ENCODE measurements at places on chromosomes 2 and 18.

DNA sequence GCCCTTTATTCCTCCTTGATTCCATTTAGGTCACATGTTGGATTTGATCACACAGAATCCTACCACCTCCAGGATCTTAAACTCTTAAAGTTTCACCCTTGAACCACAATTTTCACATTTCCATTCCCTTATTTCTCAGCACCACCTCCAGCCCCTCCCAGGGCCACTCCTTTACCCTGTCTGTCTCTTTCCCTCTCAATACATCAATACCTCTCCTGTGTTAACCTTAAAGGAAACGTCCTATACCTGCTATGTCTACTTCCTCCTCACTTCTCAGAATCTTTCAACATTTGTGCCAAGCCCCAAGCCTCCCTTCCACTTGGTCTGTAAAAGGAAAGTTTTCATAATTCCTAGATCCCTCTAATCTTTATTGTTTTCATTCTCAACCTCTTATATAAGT is 158.8 kb downstream of the BAZ2B start:
- DNase-seq = no peak

- DNase-seq = no peak
Measured at GRCh38 chr2:198518935-198519334, 714.5 kb downstream of the PLCL1 start.

GRCh38 chr18:47582093-47582492 is 330.6 kb upstream of the SKOR2 start:
- no peak for DNase-seq

DNA sequence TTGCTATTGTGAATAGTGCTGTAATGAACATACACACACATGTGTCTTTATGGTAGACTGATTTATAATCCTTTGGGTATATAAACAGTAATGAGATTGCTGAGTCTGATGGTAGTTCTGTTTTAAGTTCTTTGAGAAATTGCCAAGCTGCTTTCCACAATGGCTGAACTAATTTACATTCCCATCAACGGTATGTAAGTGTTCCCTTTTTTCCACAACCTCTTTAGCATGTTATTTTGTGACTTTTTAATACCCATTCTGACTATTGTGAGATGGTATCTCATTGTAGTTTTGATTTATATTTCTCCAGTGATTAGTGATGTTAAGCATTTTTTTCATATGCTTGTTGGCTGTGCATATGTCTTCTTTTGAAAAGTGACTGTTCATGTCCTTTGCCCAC is 86.7 kb downstream of the TTC27 start:
- no peak for DNase-seq

DNA sequence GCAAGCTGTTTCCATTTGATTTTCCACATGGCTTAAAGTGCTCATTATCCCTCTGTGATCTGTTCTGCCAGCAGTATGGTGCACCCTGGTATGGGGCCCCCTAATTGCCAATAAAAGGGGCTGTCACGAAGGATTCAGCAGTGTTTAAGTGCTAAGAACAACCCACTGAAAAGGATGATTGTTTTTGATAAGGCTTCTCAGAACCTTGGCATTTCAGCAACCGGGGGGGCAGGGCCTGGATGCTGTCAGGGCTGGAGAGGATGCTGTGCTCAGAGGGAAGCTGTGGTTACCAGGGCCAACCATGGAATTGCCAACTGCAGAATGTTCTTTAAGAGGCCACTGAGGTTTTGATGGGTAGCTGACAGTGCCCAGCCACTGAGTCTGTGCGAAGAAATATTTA is 117.8 kb downstream of the CTIF start:
- DNase-seq = no peak

- no peak for DNase-seq
Measured at GRCh38 chr2:120678251-120678650, 57.4 kb upstream of the GLI2 start.

DNA sequence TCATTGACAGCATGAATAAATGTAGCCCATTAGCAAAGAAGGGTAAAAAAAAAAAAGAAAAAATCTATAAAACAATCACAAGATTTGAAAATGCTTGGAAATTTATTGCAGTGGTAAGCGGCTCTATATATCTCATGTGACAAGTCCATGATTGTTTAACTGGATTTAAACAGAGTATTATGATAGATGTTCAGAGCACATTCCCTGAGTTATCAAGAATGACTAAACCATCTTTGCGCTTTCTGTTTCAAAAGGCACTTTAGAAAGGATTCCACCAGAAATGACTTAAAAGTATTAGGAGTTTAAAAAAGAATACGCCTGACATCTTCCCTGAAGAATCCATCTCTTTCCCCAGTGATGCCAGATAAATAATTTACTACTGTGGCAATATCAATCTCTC is 409.5 kb upstream of the UBE2E3 start:
- DNase-seq = no peak

DNA sequence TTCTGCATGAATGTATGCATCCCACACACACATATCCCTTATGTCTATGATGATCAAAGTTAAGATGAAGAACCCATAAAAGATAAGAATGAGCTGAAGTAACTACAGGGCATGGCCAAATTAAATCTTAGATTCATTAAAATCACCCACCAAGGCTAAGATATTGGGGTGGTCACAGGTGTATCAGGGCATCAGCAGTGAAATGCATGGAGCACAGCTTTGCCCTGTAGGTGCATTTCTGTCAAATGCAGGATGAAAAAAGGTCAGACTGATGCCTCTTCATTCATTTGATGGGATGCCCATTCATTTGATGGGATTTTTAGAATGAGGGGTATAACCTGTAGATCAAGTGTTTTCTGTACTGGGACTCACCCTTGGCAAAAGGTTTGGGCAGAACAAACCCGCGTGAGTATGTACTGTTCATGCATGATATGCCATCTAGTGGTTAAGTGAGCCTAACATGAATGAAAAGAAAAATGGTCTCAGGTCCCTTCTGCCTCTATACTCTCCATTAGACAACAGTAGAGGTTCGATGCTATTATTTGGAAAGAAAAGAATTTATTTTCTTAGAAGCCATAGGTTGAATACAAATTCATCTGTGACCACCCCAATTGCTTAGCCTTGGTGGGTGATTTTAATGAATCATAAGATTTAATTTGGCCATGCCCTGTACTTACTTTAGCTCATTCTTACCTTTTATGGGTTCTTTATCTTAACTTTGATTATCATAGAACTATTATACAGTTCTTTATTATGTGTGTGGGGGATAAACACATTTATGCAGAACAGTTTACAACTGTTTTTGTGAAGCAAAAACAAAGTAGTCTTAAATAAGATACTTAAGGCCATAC is 43.2 kb upstream of the NOSTRIN start:
- no peak for DNase-seq

- DNase-seq = no peak
Measured at GRCh38 chr2:36664696-36665076, 31.8 kb upstream of the VIT start.

- DNase-seq = no peak
Measured at GRCh38 chr2:126653761-126654160, 2.2 kb upstream of the GYPC start.

- no peak for DNase-seq
Measured at GRCh38 chr2:200756618-200757321, 54.9 kb upstream of the BZW1 start.

- no peak for DNase-seq
Measured at GRCh38 chr18:31801078-31801477, 40.4 kb upstream of the SLC25A52 start.

DNA sequence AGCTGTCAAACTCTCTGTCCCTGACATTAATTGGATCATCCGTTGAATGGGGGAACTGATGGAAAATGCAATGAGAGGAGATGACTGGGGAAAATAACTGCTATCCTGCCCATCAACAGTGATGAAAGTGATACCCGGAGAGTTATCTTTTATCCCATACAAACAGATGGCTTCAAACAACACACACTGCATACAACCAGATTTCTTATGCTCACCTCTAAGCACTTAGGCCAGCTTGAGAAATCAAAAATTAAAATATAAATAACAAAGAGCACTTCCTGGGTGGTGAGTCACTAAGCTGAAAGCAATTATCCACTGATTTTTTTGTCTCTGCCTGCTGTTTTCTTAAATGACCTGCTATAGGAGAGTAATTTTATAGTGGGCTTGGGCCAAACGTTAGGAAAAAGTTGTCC is 237.6 kb upstream of the RGPD4 start:
- no peak for DNase-seq

GRCh38 chr2:235416858-235417499 is 76.9 kb upstream of the AGAP1 start:
- no peak for DNase-seq

GRCh38 chr2:26809876-26810577 is 24.2 kb downstream of the CENPA start:
- DNase-seq = no peak

GRCh38 chr18:7221424-7222155 is 9.3 kb upstream of the LRRC30 start:
- DNase-seq = no peak

DNA sequence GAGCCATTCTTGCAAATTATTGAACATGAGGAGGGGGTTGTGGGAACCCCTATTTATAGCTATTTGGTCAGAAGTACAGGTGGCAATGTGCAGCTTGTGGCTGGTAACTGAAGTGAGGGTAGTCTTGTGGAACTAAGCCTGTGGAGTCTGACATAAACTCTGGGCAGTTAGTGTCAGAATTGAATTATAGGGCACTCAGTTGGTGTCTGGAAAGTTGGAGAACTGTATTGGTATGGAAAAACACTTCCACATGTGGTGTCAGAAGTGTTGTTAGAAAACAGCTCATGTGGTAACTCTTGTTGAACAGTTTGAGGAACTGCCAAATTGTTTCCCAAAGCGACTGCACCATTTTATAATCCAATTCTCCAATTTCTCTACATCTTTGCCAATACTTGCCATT is 7.5 kb downstream of the RALBP1 start:
- no peak for DNase-seq

DNA sequence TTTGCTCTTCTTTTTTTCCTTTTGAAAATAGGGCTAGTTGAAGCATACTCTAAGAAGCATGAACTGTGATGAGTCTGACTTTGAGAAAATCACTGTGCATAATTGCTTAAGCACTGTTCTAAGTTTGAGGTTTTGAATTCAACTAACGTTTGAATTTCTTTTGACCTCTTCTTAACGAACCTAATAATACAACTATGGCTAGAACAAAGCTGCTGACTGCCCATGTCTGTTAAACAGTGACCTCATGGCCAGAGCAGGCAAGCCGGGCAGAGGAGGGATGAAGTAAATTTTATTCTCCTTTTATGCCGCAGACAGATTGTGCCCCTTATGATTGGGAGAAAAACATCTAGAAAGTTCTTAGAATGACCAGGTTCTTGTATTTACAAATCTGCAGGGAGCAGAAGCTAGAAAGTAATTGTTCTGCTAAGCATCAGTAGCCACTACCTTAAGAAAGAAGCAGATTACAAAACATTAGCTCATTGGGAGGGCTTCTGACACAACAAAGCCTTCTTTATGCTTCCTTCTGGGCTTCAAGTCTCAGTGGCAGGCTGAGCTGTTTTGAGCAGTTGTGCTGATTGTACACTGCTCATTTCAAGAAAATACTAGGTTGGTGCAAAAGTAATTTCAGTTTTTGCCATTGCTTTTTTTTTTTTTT is 97.8 kb upstream of the RASGRP3 start:
- DNase-seq = no peak

GRCh38 chr18:74190086-74190485 is 41.8 kb downstream of the TIMM21 start:
- no peak for DNase-seq

- no peak for DNase-seq
Measured at GRCh38 chr18:5416112-5416511, 120.6 kb upstream of the ZBTB14 start.

GRCh38 chr18:54948350-54948837 is 10.9 kb downstream of the CCDC68 start:
- no peak for DNase-seq

- no peak for DNase-seq
Measured at GRCh38 chr2:648476-649424, 28.5 kb downstream of the TMEM18 start.

GRCh38 chr2:187971893-187972292 is 319.8 kb upstream of the GULP1 start:
- no peak for DNase-seq

GRCh38 chr2:26636935-26637334 is 4.2 kb downstream of the CIB4 start:
- no peak for DNase-seq

DNA sequence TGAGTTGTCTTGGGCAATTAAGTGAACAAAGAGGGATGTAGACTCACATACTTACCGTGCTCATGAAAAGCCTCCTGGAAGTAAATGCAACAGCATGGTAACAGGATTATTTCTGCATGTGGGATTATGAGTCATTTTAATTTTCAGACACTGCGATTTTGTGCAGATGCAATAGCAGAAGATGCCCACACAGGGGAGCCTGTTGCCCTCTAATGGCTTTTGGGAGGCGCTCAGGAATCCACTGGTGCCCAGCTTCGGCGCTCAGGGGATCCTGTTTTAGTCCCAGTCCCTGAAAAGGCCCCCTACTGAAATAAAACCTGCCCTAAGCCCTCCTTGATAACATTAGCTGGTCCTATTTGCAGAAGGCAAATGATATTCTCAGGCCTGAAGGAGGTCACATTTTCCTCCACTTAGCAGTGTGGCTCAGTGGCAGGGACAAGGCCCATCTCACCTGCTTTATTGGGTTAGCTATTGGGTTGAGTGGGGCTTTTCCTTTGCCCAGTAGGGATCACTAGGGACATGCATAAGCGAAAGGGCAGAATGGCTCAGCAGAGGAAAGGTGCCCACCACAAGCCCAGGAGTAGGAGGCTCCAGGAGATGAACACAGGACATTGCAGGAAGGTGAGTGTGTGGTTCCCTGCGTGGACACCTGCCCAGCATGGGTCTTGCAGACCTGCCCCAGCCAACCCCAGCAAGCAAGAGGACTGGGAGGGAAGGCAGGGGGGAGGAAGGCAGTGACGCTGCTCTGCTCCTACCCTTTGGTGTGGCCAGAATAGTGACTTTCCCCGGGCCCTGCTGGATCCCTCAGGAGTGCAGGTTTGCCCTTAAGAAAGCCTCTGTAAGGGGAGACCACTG is 26.5 kb upstream of the KCNS3 start:
- DNase-seq = no peak

DNA sequence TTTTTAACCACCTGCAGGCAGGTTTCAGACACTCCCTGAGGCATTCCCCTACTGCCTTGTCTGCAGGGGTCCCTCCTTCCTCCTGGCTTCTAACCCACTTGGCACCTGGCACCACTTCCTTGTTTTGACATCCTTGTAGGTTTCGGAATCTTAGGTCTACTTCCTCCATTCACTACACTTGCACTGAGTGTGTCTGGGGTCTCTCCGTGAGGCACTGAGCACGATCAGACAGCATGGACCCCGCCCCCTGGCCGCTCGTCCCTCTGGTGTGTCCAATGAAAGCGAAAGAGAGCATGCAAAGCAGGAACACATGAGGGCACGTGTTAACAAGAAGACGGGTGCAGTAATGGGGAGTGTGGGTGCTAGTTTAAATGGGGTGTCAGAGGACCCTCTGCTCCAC is 63.8 kb downstream of the HAUS1 start:
- DNase-seq = no peak

GRCh38 chr2:222598611-222599010 is 57.3 kb downstream of the FARSB start:
- no peak for DNase-seq
